ENCODE measurements at places on chromosomes 13 and 19.

DNA sequence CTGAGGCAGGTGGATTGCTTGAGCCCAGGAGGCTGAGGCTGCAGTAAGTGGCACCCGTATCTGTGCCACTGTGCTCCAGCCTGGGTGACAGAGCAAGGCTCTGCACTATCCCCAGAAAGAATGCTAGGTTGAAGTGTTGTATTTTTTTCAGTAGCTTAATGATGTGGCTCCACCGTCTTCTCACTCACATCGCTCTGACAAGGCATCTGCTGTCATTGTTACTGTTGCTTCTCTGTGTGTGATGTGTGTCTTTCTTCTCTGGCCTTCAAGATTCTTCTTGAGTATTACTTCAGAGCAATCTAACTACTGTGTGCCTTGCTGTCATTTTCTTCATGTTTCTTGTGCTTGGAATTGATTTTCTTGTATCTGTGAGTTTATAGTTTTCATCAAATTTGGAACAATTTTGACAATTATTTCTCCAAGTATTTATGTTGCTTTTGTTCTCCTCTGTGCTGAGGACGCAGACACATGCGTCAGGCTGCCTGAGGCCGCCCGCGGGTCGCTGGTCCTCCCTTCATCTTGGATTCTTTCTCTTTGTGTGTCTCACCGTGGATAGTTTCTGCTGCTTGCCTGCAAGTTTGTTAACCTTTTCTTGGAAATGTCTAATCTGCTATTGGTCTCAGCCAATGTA, 10.8 kb downstream of the ADPRHL1 start:
- no peak for DNase-seq

DNA sequence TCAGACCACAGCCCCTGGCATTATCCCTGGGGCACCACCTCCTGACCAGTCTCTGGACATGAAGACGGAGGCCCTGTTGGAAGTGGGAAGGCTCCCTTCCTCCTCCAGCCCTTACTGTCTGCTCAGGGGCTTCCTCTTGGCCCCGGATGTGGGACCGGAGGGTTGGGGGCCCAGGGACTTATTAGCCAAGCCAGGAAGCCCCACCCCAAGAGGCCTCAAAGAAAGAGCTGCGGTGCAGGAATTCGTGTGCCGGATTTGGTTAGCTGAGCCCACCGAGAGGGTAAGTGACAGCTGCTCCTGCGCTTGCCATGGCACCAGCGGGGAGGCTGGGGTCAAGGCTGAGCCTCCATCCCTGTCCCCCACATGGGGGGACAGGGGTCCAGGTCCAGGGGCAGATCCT, at the start of gene RETN:
TSS of gene RETN (plus strand) at position 208 of the 400 bp plus-strand sequence. CDS start 278 bp downstream, outside the sequence.
- DNase-seq: no peak

DNA sequence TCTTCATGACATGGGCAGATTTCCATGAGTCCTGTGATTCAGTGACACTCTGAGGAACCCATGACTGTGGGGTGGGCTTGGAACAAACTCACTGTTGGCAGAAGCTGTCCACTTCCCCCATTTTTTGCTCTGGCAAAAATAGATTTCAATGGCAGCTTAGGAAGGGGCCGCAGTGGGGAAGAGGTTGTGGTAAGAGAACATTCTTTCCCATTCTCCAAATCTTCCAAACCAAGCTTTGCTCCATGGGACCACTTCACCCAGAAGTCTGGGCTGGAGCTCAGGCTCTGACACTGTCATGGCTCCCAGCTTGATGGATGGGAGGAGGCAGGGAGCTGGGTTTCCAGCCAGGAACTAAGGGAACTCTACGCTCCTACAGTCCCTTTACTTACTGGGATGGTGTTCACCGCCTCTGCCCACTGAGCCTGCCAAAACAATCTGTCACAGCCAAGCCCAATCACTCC, 24.9 kb upstream of the MEDAG start:
- no peak for DNase-seq

GRCh38 chr13:77832339-77833100, 86.1 kb downstream of the EDNRB start:
- DNase-seq: no peak

DNA sequence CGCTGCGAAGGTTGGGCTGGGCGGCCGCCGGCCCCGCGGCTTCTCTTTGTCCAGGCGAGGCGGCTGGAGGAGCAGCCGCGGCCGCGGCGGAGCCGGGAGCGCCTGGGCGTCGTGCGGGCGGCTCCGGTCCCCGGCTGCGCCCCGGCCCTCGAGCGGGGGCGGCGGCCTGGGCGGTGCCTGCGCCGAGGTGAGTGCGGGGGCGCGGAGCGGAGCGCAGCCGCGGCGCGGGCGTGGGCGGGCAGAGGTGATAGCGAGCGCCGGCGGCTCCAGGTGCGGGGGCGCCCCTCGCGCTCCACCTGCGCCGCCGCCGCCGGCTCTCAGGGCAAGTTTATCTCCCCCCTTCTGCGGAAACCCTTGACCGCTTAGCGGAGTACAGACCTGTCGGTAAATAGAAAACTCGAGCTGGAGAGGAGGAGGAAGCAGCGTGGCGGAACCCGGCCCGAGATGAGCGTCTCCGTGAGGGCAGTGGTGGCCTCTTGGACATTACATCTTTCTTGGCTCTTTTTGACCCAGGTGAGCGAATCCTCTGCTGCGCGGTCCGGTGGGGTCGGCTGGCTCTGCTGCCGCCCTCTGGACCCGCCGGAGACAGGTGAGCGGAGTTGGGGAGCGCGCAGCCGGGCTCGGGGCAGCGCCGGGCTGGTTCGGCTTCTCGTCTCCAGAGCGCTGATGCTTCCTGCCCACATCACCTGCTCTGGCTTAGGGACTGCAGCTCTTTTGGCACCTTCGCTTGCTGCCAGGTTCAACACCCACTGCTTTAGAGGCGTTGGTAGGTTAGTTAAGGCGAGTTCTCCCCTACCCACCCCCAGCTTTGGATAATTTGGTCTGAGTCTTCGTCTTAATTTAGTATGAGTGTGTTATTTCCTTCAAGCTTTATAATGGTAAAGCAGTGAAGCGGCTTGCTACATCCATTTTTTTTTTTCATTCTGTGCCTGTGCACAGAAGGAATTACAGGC, at the start of gene MTUS2:
TSS of gene MTUS2 (plus strand) at position 241 of the 953 bp plus-strand sequence.
- DNase-seq: no peak

DNA sequence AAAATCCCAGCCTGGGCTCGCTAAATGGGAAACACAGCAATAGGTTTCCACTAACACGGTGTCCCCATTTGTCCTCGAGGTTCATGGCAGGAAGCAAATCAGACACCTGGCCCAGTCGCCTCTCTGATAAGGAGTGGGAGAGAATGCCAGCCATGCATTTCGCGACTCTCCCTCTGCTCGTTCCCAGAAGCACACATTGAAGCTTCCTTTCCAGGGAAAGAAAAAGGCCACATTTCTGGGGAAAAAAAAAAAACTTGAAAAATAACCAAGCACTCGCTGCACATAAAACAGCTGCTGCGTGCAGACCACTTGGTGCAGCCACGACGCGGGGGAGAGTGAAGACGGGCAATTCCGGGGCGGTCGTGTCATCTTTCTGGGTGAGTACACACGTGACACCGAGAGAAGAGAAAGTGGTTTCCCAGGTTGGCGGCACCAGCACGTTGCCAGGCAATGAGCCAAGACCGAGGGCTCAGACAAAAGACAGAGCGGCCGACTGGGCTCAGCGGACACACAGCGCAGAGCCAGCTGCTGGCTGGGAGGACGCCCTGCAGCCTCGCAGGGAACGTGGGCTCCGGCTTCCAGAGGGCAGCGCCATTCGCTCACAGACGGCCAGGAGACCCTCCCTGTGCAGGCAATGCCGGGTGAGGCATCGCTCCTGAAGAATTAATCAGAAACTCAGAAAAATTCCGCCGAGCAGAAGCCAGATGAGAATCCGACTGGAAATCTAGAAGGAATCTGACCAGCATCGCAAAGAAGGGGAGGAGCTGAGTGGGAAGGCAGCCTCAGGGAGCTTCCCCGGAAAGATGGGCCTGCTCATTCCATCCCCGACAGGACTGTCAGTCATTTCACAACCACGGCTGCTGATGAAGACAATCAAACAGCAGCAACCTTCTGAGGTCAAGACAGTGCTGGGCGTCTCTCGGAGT, 83.2 kb upstream of the IRS2 start:
- peak; percentile 97 for DNase-seq

- no peak for DNase-seq
Measured at GRCh38 chr19:29673451-29674371, 8.4 kb downstream of the PLEKHF1 start.

DNA sequence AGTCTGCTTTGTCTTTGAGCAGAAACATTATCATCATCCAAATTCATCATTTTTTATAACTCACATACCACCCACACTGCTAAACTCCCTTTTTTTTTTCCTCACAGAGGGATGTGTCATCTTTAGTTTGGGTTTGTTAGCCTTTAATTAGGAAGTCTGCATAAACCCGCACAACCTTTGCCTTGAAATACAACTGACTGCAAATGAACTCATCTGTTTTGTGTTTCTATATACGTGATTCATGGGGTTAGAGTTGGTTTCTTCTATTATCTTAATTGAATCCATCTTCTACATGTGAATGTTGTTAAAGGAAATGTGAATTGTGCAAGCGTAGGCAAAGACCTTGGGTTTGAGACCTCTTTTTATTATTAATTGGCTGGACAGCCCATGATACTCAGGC, 102.7 kb downstream of the SLAIN1 start:
- DNase-seq: no peak

DNA sequence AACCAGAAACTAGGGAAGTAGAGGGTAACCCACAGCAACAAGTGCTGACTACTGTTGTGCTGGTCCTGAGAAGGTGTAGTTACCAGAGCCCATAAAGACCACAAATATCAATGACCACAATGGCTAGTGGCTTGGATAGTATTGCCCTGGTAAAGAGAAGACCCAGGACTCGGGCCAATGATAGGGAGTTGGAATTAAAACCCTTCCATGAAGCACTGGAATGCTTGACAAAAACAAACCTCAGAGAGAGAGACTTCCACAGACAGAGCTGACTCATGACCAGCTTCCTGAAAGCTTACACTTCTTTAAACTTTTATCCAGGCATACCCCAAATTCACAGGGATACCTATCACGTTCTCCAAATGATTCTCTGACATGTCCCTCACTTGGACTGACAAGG, 60.5 kb downstream of the WDR87 start:
- DNase-seq: no peak

- no peak for DNase-seq
Measured at GRCh38 chr19:498511-498891, 2.2 kb downstream of the MADCAM1 start.

- DNase-seq: peak; percentile 68
Measured at GRCh38 chr19:570937-571565, 1.3 kb upstream of the BSG start.

All from NCI-H2029 treated with DMSO at 0.1 percent for 48 hours (cell line).